ENCODE measurements at places on chromosomes 12 and 14.

DNA sequence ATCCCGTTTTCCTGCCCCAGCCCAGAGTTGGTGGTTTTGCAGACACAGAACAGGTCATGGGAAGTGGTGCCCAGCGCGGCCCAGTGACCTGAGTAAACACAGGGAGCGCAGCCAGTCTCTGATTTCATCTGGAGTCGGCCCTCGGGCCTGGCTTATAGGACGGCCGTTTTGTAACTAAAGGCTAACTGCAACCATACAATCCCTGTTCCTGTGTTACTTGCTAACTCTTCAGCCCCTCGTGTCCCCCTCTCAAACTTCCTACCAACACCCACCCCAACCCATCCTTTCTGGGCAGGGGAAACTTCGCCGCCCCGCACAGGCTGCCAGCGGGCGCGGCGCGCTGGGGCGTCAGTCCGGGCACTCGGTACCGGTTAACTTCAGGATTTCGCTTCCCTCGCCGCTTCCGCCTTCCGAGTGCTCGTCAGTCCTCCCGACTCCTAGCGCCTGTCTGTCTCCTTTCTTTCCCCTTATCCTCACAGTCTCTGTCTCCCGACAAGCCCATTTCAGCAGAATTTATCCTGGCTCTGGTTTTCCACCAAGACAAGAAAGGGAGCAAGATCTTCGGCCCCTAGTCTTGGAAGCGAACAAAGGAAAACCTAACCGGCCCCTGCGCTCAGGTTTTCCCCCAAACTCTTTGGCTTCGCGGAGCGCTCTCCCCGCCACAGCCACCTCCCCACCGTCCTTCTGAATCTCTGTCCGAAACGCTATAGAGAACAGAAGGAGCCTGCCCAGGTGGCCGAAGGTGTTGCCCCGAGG lies 2.0 kb downstream of the SIX1 start:
- peak; percentile 54 for DNase-seq

GRCh38 chr12:26369588-26369987 lies 174.2 kb downstream of the SSPN start:
- DNase-seq: peak; percentile 99

DNA sequence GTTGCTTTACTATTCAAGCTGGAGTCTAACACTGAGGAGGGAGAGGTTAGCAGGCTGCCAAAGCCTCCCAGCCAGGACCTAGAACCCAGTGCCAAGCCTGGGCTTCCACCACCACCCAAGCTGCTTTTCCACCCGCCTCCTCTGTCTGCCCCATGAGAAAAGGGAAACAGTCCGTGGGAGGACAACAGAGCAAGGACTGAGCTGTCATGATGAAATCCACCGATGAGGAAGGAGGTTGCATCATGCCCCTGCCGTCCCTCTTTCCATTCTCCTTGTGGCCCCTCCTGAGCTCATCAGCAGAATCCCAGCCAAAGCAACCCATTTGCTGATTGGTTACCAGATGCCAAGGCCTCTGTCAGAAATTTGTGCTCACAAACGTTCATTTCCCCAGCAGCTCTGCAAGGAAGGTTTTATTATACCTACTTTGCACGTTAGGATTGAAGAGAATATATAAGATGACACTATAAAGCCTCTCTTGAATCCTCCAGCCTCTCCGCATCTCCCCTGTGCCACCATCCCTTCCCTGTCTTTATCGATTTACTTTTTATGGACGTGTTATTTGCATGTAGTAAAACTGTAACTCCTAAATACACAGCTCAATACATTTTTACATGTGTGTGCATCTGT lies 6.3 kb upstream of the SERPINA1 start:
- peak; percentile 47 for DNase-seq

- no peak for DNase-seq
Measured at GRCh38 chr12:1847411-1847810, 27.0 kb downstream of the LRTM2 start.

GRCh38 chr14:75612157-75612556 lies 33.7 kb downstream of the FLVCR2 start:
- no peak for DNase-seq

- DNase-seq: no peak
Measured at GRCh38 chr14:96274543-96274942, 18.5 kb downstream of the BDKRB1 start.

DNA sequence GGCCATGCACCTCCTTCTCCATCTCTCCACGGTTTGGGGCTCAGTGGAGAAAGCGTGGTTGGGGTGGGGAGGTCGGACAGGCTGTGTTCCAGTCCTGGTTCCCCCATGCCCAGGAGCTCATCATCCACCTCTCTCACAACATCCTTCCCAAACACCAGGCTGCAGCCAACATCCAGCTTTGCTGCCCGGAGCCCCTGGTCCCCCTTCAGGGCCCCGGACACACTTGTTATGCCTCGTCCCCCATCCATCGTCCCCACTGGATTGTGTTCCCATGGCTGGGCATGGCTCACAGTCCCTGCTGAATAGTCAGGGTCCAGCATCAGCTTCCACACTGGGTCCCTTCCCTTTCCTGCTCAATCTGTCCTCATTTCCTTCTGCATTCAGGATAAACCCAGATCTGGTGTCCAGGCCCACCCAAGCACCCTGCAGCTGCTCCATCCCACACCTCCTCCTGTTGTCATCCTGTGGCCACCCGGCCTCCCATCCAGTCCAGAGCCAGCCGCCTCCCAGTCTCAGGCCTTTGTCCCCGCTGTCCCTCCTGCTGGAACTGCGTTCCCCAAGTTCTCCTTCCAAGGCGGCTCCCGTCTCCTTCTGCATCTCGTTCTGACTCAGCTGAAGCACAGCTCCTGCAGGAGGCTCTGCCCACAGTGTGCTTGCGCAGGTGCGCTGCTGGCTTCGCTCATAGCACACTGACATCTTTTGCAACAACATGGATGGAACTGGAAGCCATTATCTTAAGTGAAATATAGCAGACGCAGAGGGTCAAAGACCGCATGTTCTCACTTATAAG lies 211.4 kb upstream of the RTL1 start:
- no peak for DNase-seq

GRCh38 chr12:15599266-15600037 lies 189.7 kb downstream of the EPS8 start:
- DNase-seq: peak; percentile 25

GRCh38 chr12:108169708-108170107 lies 40.6 kb downstream of the WSCD2 start:
- DNase-seq: no peak

DNA sequence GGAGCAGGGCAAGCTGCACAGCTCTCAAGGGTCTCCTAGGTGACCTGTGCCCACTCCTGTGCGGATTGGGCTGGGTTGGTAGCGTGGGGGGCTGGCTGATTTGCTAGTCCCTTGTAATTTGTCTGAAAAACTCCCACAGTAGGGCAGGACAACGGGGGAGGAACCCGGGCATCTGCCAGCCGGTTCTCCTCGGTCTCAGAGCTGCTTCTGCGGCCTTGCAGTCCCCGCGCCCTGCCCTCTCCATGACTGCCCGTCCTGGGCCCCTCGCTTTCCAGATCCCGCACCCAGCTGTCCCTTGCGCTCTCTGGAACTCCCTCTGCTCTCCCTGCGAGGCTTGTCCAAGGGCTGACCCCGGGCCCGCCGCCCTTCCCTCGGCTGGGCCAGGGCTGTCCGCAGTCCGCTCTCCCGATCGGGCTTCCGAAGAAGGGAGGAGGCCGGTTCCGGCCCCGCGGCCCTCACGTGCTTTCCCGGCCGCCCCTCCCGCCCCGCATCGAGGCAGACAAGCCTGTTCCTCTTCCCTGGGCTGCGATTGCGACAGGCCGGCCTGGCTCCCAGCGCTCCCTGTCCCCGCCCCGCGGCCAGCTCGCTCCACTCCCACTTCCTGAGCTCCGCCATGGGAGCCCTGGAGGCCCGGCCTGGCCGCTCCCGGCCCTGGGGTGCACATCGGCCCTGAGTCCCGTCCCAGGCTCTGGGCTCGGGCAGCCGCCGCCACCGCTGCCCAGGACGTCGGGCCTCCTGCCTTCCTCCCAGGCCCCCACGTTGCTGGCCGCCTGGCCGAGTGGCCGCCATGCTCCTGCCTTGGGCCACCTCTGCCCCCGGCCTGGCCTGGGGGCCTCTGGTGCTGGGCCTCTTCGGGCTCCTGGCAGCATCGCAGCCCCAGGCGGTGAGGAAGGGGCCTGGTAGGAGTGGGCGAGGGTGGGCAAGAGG lies at the start of gene LTBR:
TSS of gene LTBR (plus strand) at position 591 of the 927 bp plus-strand sequence. CDS start at position 788, 197 bp downstream.
- peak; percentile 90 for DNase-seq

- DNase-seq: no peak
Measured at GRCh38 chr12:111448846-111449790, 43.4 kb downstream of the SH2B3 start.

DNA sequence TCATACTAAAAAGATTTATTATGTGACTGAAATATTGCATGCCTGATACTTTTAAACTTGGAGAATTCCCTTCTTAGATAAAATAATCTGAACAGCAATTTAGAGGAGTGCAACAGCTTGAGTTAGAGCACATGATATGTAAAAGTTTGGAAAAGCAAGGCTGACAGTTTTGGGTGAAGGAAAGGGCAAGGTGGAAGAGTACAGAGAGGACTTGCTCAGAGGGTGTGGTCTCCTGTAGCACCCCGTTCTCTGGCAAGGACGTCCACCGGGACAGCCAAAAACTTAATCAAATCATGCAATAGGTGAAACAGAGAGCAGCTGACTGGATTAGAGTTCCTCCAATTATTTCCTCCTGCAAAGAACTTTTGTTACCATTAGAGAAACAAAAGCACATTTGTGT lies 65.2 kb upstream of the PDZRN4 start:
- DNase-seq: no peak

GRCh38 chr12:46442239-46442638 lies 69.7 kb upstream of the SLC38A2 start:
- DNase-seq: peak; percentile 73

- DNase-seq: peak; percentile 92
Measured at GRCh38 chr12:33488036-33488435, 48.4 kb upstream of the SYT10 start.

DNA sequence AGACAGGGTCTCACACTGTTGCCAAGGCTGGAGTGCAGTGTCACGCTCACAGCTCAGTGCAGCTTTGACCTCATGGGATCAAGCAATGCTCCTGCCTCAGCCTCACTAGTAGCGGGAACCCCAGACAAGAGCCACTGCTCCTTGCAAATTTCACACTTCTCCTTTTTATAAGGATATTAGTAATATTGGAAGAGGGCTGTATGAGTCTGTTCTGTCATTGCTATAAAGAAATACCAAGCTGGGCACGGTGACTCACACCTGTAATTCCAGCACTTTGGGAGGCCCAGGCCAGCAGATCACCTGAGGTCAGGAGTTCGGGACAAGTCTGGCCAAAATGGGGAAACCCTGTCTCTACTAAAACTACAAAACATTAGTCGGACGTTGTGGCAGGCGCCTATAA lies 12.9 kb upstream of the ORAI1 start:
- no peak for DNase-seq

DNA sequence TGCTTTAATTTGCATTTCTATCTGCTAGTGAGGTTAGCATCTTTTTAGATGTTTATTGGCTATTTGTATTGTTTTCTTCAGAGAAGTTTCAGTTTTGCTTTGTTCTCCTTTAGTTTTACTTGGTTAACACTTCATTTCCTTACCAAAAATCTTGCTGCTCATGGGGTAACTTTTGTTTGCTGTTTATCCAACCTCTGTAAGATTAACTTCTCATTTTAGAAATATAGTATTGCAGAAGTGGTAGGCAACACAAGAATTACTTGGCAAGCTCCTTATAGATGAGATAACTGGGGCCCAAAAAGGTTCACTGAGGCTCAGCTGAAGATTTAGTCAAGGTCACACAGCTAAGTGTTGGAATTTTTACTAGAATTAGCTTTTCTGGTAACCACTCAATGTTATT lies 40.5 kb downstream of the ALKBH1 start:
- no peak for DNase-seq

DNA sequence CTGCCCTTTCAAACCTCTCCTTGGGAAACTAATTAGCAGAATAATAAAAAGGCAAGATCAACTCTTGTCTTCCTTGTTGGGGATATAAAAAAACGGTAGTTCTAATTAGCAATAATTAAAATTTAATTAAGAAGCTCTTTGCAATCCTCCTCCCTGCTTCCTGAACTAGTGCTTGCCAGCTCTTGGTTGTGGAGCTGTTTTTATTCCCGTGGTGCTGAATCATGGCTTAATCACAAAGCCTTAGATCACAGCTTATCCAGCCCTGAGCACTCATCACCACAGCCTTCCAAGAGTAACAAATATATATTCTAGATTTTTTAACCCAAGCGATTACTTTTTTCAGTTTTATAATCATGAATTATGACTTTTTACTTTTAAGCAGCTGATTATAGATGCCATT lies 63.2 kb upstream of the INSM2 start:
- DNase-seq: peak; percentile 23

DNA sequence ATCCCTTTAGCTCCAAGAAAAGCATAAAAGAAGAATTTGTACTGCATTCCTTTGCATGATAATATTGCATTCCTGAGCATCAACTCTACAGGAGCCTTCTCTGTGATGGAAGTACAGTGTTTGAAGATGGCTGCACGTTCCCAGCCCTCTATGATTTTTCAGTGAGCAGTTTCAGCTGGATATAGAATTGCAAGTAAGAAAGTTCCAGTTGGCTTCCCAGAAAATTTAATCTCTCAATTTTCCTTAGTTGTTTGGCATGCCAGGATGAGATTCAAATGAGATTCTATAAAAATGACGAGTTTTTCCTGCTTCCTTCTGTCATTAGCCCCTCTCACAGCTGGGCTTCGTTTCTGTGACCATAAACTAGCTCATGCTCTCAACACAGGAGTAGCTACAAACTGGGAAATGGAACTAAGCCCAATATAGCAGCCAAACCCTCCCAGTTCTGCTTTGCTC lies 109.9 kb downstream of the TTC8 start:
- no peak for DNase-seq

- DNase-seq: no peak
Measured at GRCh38 chr12:25875661-25876060, 82.8 kb upstream of the RASSF8 start.

GRCh38 chr14:99229654-99230207 lies 42.3 kb downstream of the BCL11B start:
- DNase-seq: no peak

GRCh38 chr12:64560396-64561301 lies 49.6 kb upstream of the RASSF3 start:
- DNase-seq: peak; percentile 77

- DNase-seq: no peak
Measured at GRCh38 chr12:113619202-113619601, 147.5 kb upstream of the LHX5 start.

DNA sequence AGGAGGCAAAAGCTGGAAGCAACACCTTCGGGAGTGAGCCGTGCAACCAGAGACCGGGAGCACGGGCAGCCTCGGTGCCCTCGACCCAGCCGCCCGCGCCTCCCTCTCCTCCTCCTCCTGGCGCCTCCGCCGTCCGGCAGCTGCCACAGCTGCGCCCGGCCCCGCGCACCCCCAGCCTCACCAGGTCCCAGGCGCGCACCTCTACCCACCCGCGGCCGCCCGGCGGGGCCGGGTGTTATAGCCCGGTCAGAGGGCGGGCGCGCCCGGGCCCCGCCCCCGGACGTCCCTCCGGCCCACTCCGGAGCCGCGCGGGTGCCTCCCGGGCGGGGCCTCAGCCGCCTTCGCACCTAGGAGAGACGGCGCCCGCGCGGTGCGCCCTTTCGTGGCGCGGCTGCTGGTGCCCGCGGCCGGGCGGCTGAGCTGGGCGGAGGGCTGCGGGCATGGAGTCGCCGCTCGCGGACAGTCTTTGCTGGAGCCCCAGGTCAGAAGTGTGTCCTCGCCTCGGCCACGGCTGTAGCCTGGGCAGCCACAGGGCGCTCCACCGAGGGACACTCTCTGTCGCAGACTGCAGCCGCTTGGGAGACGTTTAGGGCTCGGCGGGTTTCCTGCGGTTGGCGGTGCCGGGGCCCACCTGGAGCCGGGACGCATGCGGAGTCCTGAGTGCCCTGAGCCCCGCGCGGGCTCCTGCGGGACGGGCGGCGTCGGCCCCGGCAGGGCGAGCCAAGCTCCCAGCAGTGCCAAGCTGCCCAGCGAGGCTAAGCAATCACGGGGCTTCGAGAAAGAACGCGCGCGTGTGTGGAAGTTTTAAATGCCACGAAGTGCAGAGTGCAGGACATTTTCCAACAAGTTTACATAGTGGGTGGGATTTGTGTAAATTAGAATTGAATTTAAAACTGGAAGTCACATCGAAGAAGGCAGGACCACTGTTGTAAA lies at the start of gene CPM:
TSS of gene CPM (minus strand) at position 211 of the 933 bp plus-strand sequence. CDS start 334 bp downstream, outside the sequence.
- DNase-seq: peak; percentile 56
